Hindlimb muscle (tissue), 1 donor: ENCODE measurements at places on chromosomes 6 and 20.

- DNase-seq: peak; percentile 16
Observed at GRCh38 chr6:117194978-117195377, 70.4 kb upstream of the VGLL2 start.

GRCh38 chr6:10759312-10759839, 11.8 kb downstream of the TMEM14B start:
- DNase-seq: no peak

- no peak for DNase-seq
Observed at GRCh38 chr20:34543463-34544056, 15.0 kb upstream of the MAP1LC3A start.

DNA sequence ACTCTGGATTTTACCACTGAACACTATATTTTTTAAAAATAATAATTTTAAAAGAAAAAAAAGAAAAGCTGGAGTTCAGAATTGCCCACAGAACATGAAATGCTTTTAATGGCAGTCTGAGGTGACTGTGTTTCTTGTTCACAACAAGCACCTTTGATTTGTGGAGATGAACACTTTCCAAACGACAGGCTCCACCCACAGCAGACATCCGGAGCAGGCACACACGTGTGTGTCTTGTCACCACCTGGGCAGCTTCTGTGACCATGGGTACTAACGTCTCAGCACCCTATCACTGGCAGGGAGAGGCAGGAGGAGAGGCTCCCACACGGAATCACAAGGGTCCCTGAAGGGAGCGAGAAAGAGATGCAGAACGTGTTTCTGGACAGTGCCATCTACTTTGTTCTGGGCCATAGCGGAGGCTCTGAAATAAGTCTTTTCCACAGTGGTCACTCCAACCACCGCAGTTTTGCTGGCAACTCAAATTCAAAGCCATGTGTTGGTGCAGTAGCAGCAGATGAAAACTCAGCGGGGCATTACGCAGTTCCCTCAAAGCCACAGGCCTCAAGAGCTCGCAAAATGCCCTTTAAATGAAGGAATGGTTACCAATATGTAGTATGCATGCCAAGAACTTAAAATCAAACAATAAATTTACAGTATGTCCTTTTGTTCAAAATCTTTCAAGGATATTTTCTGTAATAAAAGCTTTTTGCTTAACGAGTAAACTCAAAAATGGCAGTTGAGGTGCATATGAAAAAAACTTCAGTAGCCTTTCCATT, 242.2 kb downstream of the FOXC1 start:
- no peak for DNase-seq
